ENCODE measurements at places on chromosomes 3 and 15.

DNA sequence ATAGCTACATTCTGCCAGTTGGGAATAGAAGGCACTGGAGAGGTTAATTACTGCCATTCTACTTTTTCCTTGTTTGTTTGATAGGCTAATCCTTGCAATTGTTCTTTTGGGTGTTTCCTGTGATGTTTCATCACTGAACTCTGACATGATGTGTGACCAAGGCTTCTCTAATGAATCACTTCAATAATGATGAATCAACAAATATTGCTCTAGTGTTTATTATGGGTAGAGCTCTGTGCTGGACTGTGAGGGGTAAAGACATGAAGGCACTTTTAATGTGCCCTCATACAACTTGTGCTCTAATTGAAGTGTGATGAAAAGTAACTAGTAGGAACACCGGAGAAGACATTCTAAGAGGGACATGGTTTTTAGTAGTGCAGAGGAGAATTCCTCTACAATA lies 233.6 kb downstream of the WDR72 start:
- no peak for DNase-seq

GRCh38 chr15:60399931-60400330 lies 2.1 kb upstream of the ANXA2 start:
- DNase-seq: no peak

GRCh38 chr3:35780800-35781199 lies 141.5 kb downstream of the ARPP21 start:
- DNase-seq: no peak

DNA sequence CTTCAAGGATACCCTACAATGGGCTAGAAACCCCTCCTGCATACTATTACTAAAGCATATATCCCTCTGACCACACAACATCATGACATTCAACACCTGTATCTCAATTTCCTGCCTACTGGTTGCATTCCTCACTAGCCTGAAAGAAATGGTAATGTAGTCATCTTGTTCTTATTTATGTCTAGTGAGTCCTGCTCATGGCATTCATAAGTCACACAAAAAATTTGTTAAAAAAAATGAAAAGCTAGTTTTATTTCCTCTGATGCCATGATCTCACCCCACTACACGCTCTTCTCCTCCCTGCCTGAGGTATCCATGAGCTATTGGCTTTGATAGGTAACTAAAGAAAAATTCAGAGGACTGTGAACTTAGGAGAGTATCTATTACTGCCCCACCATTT lies 284.5 kb downstream of the ZNF385D start:
- no peak for DNase-seq

- no peak for DNase-seq
Measured at GRCh38 chr15:20352241-20353200, 189.1 kb downstream of the GOLGA6L6 start.

GRCh38 chr3:66320390-66320789 lies 99.6 kb downstream of the SLC25A26 start:
- no peak for DNase-seq

- no peak for DNase-seq
Measured at GRCh38 chr15:58513008-58513407, 81.2 kb downstream of the LIPC start.

DNA sequence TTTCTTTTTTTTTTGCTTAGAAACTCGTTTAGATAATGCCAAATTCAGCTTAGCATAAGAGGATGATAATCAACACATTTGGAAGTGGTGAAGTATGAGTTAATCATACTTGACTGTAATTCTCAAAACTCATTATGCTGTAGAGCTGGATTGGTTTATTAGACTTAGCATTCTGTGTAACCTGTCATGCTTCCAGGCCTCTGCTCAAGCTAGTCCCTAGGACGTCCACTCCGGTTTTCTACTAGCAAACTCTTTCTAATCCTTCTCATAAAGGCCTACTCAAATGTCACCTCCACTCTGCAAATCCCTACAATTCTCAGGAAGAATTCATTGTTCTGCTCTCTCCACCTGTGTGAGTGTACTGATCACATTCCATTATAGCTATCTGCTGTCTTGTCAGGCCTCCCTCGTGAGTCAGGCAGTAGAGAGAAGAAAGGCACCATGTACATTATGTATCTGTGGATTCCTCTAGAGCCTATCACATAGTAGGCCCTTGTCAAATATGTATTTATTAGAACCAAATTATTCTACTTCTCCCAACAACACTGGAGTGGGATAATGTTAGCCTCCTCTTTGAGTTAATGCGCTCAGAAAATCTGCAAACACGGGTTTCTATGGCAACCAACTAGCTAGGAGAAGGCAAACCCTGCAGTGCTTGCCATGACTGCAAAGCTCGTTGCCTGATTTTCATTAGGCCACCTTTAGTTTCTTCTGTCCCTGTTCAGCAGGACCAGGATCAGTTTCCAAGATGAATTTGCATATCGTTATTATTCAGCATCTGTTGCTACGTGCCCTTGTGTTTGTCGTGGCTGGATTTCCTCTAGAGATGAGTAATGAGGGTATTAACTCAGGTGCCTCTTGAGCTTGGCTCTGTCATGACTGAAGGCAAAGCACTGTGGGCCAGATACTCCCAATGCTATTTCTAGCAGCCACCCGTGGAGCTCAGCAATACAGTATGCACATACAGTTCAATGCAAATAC lies 30.7 kb downstream of the ATP13A5 start:
- no peak for DNase-seq

GRCh38 chr15:90325726-90326125 lies 26.4 kb upstream of the ZNF774 start:
- DNase-seq: no peak

- DNase-seq: no peak
Measured at GRCh38 chr3:119809249-119810017, 27.5 kb downstream of the NR1I2 start.

GRCh38 chr15:77627067-77627466 lies 5.6 kb downstream of the LINGO1 start:
- DNase-seq: no peak

DNA sequence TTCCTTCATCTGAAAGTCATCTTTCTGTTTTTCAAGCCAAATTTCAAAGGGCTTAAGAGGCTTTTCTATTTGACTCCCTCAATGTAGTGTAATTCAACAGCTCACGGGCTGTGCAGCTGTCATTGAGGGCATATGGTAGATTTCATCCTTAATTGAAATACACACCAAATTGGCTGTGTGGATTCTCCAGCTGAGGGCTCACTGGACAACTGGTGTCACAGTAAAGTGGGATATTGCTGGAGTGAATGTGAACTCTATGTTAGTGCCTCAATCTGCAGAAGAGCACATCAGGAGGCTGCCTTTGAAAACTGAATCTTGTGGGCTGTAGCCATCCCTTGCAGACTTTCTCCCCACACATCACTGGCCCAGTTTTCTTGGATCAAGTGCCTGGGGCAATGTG lies 120.1 kb downstream of the GALK2 start:
- DNase-seq: no peak

Data from stimulated activated CD8-positive, alpha-beta memory T cell treated with anti-CD3 and anti-CD28 coated beads, Interleukin-2, amount 100 ng/mL, for 48 hours (primary cell).